ENCODE measurements at places on chromosomes 5 and 9. TPM values are rescaled to one million over a fixed set of nuclear protein-coding genes. Genes with fewer than 3 reads are reported as not detected.

DNA sequence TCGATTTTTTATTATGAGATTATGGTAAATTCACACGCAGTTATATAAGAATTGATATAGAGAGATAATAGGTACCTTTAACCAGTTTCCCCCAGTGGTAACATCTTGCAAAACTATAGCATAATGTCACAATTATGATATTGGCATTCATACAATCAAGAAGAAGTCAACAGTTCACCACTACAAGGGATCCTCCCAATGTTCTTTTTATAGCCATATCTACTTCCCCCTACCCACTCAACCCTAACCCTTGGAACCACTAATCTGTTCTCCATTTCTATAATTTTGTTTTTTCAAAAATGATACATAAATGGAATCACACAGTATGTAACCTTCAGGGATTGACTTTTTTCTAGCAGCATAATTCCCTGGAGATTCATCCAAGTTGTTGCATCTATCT is 9.8 kb downstream of the ACTL7B start:
- no peak for DNase-seq

DNA sequence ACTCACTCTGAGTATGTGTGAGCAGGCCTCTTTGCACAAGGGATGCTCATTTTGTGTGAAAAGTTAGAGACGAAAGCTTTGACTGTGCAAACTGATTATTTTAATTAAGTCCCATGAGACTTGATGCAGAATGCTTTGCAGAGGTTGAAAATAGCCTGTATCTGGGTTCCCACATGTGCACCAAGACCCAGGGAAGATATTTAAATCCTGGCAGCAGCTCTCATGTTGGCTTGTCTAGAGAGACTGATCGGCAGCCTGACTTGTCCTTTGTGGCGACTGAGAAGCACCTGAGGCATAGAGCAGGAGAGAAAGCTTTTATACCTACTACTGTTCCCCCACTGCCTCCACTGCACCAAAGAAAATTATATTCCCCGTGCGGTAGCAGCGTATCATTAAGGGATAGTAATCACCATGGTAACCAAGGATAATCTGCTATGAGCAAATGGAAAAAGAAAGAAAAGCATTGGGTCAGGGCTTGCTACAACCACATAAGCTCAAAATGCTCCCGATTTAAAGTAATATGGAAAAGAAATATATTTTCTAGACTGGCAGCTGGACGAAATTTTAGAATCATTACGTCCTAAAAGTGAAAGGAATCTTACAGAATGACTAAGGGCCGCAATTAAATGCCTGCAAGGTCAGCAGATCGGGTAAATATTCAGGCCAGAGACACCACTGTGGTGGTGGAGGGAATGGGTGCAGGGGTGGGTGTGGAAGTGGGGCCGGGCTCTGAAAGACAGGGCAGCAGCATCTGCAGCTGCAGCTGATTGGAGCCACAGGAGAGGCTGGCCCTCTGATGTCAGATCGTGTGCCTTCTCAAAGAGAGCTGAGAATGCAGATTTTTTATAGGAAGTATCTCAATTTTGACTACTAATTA is 135.3 kb upstream of the EPB41L4A start:
- DNase-seq, result no peak

DNA sequence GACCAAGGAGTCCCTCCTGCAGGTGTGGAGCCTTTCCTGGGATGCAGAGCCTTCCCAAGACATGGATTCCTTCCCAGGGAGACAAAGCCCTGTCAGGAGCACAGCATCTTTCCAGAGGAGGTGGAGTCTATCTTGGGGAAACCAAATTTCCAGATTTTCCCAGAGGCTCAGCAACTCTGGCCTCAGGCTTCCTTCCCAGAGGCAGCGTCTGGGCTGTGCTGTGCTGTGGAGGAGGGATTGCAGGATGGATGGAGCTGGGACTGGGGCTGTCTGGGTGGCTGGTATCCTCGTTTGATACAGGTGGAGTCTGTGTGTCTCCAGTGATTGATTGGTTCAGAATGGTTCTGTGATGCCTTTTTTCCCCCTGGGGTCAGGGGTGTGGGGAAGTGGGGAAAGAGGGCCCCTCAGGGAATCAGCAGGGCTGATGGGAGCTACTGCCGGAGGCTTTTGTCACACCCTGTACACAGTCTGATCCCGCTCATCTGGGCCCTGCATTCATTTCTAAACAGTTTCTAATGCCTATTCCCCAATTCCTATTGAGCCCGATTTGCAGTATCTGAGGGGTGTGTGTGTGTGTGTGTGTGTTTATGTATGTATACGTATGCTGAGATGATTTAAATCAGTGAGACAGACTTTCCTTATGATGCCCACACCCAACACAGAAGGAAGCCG is 16.0 kb downstream of the OR13J1 start:
- DNase-seq, result no peak

DNA sequence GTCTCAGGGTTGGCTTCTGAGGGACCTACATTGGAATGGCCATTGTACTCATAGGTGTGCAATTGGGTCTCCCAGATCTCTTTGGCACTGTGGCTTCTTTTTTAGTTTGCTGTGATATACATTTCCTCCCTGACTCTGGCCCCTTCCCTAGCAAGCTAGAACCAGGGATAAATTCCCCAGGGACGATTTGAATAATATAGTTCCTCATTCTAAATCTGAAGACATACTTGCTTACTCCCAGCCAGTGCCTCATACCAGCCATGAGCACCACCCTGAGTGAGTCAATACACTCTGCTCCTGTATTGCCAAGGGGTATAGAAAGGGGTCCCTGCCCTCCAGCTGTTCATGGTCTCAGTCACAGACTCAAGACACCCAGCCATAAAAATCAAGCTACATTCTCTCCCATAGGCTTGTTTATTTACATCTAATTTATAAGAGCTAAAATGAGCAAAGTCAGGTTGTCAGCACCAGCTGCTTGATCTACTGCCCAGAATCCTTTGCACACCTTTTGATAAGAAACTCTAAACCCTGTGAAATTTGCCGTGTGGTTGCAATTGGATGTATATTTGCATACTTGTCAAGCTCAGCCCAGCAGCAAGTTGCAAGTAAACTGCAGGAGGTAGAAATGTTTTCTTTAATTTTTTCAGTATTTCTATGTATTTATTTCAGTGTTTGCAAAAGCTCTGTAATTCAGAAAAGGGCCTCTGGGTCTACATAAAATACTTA is 219.9 kb upstream of the IRX1 start:
- peak; percentile 14 for DNase-seq

- peak; percentile 39 for DNase-seq
Observed at GRCh38 chr5:1504069-1504595, 19.6 kb downstream of the LPCAT1 start.

DNA sequence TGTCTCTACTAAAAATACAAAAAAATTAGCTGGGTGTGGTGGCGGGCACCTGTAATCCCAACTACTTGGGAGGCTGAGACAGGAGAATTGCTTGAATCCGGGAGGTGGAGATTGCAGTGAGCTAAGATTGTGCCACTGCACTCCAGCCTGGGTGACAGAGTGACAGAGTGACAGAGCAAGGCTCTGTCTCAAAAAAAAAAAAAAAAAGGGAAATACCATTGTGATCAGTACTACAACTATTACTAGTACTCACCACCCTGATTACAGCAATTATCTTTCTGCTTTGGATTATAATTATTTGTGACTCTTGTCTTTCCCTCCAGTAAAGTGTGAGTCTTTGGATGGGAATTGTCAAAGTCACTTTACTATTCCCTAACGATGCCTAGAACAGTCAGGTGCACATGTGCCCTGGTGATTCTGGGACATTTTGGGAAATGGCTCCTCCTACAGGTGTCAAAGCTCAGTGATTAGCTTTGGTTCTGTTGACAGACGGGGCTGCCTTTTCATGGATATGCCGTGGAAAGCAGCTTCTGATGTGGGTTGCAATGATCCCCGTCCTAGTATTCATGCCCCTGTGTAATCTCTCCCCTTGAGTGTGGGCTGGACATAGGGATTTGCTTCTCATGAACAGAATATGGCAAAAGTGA is 31.8 kb upstream of the FRRS1L start:
- peak; percentile 6 for DNase-seq

- DNase-seq, result no peak
Observed at GRCh38 chr9:105969636-105970035, 275.3 kb downstream of the TMEM38B start.

DNA sequence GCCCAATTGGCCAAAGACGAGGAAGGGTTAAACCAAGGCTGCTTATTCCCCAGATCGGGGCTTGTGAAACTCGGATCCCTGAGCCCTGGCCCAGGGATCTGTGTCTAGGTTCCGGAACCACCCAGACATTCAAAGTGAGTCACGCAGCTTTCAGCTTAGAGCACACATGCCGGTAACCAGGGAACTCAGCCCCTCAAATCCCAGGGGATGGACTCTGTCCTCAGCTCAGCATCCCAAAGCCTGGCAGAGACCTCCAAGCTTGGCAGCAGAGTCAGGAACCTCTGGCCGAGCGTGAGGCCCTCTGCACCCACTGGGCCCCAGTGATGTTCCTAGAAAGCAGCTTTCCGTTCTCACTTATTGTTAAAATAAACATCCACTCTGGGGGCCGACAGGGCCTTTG is 5.1 kb downstream of the PNPLA7 start:
- DNase-seq, result no peak

GRCh38 chr5:39696672-39697398 is 272.1 kb upstream of the DAB2 start:
- no peak for DNase-seq

DNA sequence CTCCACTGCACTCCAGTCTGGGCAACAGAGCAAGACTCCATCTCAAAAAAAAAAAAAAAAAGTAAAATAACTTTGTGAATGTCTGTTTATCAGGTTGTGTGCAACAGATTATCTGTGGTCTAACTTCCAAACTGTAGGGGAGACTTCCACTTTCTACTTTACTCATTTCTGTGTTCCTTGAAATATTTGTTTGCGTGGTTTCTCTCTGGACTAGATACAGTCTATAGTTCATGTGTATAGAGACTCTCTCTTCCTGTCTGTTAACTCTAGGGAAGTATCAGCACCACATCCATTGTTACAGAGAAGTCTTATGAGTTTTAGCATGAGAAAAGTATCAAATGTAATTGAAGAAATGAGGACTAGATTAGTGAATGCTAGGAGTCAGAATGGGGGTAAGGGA is 168.3 kb downstream of the LPAR1 start:
- DNase-seq, result no peak

DNA sequence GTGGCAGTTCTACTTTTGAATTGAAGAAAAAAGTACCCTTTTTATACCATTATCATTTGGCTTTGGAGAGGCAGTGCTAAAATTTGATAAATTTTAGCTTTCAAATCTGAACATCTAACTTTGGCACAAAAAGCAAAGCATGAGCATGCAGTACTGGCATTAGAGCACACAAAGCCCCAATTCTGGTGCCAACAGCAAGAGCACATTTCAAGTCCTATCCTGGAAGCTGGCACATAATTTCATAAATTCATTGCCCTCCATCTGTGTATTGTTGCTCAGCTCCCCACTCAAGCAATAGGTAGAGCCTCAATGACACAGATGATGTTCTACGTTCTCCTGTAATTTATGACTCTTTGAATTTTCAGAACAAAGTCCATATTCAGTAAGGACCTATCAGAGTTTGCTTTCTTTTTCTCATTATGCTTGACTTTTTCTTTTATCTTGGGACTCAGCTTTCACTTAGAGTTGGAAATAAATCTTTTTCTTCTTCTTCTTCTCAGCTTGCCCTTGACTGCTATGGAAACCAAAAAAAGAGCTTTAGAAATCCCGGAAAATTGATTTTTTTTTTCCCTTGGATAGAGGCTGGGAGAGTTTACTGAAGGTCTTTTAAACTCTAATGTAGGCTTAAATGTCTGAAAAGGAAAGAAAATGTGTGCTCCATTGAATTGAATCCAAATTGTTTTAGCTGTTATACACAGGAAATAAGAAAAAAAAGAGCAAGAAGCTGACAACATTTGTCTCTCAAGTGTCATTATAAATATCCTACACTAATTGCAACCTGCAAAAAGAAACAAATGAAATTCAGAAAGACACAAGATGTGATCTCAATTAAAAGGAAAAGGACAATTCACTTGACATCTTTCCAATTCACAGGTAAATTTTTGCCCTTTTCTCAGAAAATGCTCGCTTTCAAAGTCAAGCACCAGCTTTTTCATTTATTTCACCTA is 380.8 kb upstream of the CDH18 start:
- no peak for DNase-seq

DNA sequence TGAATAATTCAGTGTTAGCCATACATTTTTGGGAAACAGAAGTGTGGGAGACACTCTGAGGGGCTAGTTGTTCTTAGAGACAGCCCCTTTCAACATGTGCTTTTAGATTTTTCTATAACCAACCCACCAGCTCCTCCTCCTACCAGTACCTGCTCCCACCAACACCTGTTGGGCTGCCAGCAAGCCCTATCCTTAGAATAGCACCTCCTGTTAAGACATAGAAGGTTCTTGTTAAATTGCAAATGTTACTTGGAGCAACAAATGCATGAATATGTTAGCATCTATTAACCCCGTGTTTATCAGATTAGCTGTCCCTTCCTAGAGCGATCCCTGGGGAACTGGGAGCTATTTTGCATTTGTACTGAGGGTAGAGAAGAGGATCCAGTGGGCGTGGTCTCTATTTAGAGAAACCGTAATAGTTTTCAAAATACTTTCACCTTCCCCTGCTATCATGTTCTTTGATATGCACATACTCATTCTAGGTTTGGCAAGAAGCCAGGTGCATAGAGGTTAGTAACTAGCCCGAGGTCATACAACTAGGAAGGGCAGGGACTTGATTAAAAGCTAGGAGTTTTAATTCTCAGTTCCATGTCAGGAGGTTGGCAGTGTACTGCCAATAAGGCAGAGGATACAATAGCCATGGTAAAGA is 334.4 kb downstream of the KCTD16 start:
- no peak for DNase-seq

DNA sequence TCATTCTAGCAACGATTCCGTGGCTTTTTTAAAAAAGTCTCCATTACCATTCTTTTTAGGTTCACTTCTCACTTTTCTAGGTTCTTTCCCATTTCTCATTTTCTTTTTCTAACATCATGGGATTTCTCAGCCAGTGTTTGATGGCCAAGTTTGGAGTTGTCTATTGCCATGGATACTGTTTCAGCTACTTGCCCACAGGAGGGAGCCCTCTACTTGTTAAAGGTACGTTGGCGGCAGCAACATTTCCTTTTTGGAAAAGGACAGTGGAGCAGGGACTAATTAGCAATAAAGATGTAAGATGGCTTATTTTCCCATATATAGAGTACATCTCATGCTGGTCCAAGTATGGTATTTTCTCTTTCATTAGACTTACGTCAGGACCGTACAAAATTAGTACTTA is 2257.5 kb upstream of the C9orf72 start:
- no peak for DNase-seq

- no peak for DNase-seq
Observed at GRCh38 chr9:28456861-28457260, 883.6 kb upstream of the C9orf72 start.

- DNase-seq, result no peak
Observed at GRCh38 chr5:81908771-81909170, 63.1 kb upstream of the ATG10 start.

GRCh38 chr5:156526081-156526925 is 199.3 kb downstream of the SGCD start:
- DNase-seq, result no peak

GRCh38 chr5:108129129-108129528 is 252.8 kb downstream of the FBXL17 start:
- no peak for DNase-seq

The PTGS1 gene
- total RNA-seq, result 2.2 TPM

The ENTPD2 gene
- not detected for total RNA-seq

The PCDHA1 gene
- not detected for total RNA-seq

The PHF24 gene
- not detected for total RNA-seq

The PCDHGA5 gene
- total RNA-seq, result 4.9 TPM

The PSAT1 gene
- total RNA-seq, result 278 TPM

The PLEKHG4B gene
- total RNA-seq, result 0.31 TPM

The ABO gene
- total RNA-seq, result not detected

The PCDHB13 gene
- not detected for total RNA-seq

The WNT8A gene
- not detected for total RNA-seq

The TRAF1 gene
- 50.5 TPM for total RNA-seq

The UIMC1 gene
- 94.1 TPM for total RNA-seq

The SPATA6L gene
- total RNA-seq, result 2.3 TPM

The IFNK gene
- not detected for total RNA-seq

The CYLC2 gene
- not detected for total RNA-seq
